ENCODE measurements at places on chromosomes 7 and 10.
A peak's percentile ranks its signal among the peaks of the same experiment; 100 is the strongest.

- no peak for DNase-seq
These were observed 6.3 kb downstream of the TMEM243 start for GRCh38 chr7:87213252-87213651.

GRCh38 chr7:143288836-143289235 is 685 bp downstream of the CASP2 start:
- peak; percentile 10 for DNase-seq

GRCh38 chr7:102417105-102417504 is 16.3 kb upstream of the ORAI2 start:
- DNase-seq = no peak

- no peak for DNase-seq
These were observed 86.0 kb downstream of the CAMK1D start for GRCh38 chr10:12435348-12435747.

- DNase-seq = no peak
These were observed 103.5 kb upstream of the ZNF438 start for GRCh38 chr10:31135171-31135570.

GRCh38 chr10:18205098-18205834 is 65.0 kb downstream of the CACNB2 start:
- DNase-seq = no peak

All from amniotic stem cell (primary cell).